ENCODE measurements at places on chromosomes 12 and 14. TPM values are rescaled to one million over a fixed set of nuclear protein-coding genes. Genes with fewer than 3 reads are reported as not detected.
A peak's percentile ranks its signal among the peaks of the same experiment; 100 is the strongest.

GRCh38 chr14:21220874-21221477, 48.3 kb downstream of the HNRNPC start:
- DNase-seq = no peak

DNA sequence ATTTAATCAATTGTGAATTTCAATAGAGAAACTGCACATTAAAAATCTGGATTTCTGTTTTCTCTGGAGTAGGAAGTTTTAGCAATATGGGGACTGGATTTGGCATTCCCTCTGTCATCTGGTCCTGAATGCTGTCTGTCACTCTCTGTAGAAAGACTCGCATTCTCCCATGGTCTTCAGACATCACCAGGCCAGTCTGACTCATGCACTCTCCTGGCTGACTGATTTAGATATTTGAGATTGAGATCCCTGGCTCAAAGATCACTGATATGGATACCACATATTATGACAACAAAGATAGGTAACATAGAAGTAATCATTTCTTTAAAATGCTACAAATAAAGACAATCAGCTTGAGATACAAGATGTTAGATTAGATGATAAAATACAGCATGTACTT, 524.5 kb downstream of the GALC start:
- no peak for DNase-seq

- DNase-seq = no peak
Observed at GRCh38 chr14:52412426-52412825, 98.3 kb downstream of the PTGER2 start.

PAH gene
- 133 TPM for polyA plus RNA-seq

- DNase-seq = no peak
Observed at GRCh38 chr14:95034788-95035187, 122.5 kb downstream of the DICER1 start.

GRCh38 chr14:38593476-38593875, 337.6 kb upstream of the CLEC14A start:
- no peak for DNase-seq

GRCh38 chr14:92981726-92982125, 58.8 kb downstream of the CHGA start:
- no peak for DNase-seq

E2F7 gene
- polyA plus RNA-seq = 12.2 TPM

GRCh38 chr12:2248901-2249381, 196.2 kb downstream of the CACNA1C start:
- no peak for DNase-seq

DNA sequence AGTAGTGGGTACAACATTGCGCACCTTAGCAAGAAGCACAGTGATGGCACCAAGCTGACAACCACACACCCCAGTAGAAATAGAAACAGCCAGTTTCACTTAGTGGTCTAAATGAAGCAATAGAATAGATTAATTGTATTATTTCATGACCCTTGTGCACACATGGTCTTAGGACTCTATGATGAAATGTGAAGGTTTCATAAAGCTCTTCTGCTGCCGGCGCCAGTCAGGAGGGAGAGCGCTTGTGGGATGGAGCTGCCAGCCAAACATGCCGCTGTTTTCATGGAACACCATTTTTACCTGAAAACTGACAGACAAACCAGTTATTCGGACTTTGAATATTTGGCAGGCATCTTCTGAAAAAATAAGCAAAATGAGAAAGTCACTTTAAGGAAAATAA, 100.0 kb downstream of the PPP2R5C start:
- no peak for DNase-seq

GRCh38 chr14:91367173-91368171, 50.1 kb downstream of the CCDC88C start:
- no peak for DNase-seq

DNA sequence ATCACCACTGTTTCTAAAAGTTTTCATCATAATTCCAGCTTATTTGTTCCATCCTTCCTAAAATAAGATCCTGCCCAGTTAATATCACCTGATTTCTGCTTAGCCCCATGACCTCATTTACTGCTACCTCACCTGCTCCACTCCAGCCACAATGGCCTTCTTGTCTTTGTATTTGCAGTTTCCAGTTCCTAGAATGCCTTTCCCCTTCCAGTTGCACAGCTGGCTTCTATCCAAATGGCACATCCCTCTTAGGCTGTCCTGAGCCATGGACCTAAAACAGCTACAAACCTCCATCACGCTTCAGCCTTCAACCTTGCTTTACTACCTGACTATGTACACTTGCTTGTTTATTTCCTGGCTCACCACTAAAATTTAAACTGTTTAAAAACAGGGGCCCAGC, 6.5 kb upstream of the LGMN start:
- no peak for DNase-seq

GRCh38 chr14:103206023-103206481, 82.8 kb downstream of the TNFAIP2 start:
- no peak for DNase-seq

DNA sequence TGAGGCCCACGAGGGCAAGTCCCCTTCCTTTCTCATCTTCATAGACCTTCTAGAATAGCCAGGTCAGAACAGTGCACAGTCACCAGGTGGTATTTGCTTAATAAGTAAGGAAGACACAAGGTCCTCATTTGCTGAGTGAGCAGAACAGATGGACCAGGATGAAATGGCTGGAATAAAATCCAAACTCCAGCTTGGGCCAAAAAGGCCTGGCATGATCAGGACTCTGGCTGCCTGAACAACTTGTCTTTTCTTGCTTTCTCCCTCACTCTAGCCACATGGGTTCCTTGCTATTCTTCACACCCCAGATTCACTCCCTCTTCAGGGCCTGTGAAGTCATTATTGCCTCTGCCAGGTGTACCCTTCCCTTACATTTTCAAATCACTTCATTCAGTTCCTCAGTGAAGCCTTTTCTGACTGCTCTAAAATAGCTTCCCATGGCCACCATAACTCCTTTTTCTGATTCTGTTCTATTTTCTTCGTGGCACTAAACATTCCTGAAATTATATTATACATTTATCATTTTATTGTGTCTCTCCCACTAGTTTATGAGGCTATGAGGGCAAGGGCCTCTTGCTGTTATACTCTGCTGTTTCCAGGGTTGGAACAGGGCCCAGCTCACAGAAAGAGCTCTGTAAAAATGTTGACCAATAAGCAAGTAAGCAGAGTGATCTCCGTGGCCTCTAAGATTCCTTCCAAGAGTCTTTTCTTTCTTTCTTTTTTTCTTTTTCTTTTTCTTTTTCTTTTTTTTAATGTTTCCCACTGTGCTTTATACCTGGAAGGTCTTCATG, 150.8 kb downstream of the TTC8 start:
- DNase-seq = peak; percentile 21

- DNase-seq = no peak
Observed at GRCh38 chr14:94142836-94143235, 13.4 kb upstream of the IFI27L2 start.

DNA sequence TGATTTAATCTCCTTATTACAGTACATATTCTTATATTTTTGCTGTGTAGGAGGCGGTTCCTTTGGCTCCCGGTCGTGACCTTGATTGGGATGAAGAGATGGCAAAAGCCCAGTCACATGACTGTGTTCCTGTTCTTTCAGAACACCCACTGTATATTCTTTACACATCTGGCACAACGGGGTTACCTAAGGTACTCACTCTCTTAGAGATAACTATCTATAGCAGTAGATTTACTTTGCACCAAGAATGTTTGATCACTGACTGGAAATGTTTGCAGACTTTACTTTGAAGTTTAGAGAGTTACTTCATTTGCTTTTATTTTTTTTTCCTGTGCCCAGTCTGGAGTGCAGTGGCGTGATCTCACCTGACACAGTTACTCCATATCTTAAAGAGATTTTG, 65.2 kb downstream of the ACSS3 start:
- DNase-seq = no peak

DNA sequence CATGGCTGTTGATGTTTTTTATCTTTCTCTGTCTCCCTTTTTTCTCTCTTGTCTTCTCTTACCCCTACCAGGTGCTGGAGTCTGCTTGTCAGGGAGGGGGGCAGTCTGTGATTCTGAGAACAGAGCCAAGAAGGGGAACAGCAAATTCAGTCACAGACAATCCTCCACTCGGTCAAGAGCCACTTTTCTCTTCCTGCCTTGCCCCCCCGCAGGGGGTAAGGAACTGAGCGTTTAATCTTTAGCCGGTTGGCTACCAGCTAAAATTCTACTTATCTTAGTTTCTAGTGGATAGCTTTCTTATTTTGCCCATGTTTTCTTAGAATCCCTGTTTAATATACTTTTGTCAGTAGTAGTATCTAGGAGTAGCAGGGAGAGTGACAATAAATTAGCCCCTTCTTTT, 1.9 kb downstream of the RIMKLB start:
- DNase-seq = no peak

- no peak for DNase-seq
Observed at GRCh38 chr12:7116916-7117315, 7.9 kb upstream of the C1RL start.
